Right ventricle myocardium superior (tissue), 1 donor: ENCODE measurements at places on chromosomes 7 and 10. TPM values are rescaled to one million over a fixed set of nuclear protein-coding genes. Genes with fewer than 3 reads are reported as not detected.

GRCh38 chr10:1049425-1049958 lies 573 bp upstream of the IDI1 start:
- no peak for DNase-seq

ATRNL1 gene
- 0.38 TPM for total RNA-seq

GRCh38 chr7:2873686-2874551 lies 29.8 kb upstream of the GNA12 start:
- no peak for DNase-seq

DNA sequence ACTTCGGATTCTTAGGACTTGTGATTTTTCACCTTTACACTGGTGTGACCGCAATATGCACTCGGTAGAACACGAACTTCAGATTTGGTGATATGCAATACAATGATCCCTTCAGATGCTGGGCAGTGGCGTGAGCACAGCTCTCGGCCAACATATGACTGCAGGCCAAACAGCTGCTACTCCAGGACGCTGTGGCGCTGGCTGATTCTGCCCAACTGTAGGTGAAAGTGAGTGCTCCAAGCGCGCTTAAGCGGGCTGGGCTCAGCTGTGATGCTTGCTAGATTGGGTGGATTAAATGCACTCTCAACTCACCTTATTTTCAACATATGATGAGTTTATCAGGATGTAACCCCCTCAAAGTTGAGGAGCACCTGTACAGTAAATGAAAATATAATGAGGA lies 137.6 kb upstream of the RET start:
- DNase-seq = no peak

DNA sequence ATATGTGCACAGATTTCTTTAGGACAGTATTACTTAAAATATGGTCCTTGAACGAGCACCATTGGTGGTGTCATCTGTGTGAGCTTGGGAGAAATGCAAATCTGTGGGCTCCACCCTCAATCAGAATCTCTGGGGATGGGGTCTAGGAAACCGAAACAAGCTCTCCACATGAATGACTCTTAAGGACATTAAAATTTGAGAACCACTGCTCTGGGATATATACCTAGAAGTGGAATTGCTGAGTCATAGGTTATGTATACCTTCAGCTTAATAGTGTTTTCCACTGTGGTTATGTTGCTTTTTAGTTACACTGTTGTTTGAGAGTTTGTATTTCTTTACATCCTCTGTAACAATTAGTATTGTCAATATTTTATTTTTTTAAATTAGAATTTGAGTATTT lies 24.0 kb downstream of the ZNRF2 start:
- DNase-seq = no peak

SUN3 gene
- total RNA-seq = not detected

DNA sequence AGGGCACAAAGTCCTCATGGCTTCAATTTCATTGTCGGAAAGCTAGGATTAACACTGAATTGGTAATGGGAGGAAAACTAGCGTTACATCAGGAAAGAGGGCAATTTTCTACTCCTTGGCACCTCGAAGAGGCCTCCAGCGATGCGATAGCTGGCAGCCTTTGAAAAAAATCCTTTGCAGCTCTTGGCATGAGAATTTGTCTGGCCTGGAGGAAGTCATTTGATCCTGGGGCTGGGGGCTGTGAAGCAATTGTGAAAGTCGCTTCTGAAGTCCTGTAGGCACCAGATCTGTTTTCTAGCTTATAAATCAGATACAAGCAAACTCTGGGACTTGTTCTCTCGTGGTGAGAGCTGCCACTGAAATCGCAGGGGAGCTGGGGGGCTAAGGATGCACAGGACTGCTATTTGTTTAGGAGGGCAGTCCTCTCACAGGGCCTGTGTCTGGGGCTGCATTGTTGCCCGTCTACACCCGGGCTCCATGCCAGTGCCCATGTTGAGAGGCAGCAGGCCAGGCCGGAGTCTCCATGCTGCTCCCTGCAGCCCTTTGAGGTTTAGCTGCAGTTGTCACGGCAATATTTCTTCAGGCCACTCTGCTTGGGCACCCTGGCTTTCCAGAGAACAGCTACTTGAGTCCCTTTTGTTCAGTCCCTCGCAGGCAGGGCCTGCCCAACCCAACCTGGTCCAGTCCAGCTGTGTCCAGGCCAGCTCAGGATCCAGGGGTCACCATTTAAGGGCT lies 206.8 kb upstream of the LYZL1 start:
- DNase-seq = peak; percentile 49

CALHM3 gene
- total RNA-seq = not detected

DNA sequence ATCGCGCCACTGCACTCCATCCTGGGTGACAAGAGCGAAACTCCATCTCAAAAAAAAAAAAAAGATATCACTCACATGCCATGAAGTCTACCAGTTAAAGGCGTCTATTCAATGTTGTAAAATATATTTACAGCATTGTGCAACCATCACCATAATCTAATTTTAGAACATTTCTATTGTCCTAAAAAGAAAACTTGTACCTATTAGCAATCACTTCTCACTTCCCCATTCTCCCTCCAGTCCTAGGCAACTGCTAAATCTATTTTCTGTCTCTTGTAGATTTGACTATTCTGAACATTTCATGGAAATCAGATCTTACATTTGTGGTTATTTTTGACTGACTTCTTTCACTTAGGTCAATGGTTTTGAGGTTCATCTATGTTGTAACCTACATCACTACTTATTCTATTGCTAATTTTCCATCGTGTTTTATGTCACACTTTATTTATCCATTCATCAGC lies 25.2 kb upstream of the OTUD1 start:
- DNase-seq = no peak
